ENCODE measurements at places on chromosomes 2 and 18. TPM values are rescaled to one million over a fixed set of nuclear protein-coding genes. Genes with fewer than 3 reads are reported as not detected.

GRCh38 chr2:205682239-205682970 lies at the start of gene NRP2:
Gene NRP2 (plus strand): TSS chr2:205682501. CDS start chr2:205683291, 790 bp downstream.
- DNase-seq = peak; percentile 82

REG1B gene
- total RNA-seq = not detected

- no peak for DNase-seq
These were observed at the start of gene NLRC4 for GRCh38 chr2:32264422-32265105. Gene NLRC4 (minus strand): TSS chr2:32264886. CDS start chr2:32256775, 8,111 bp downstream.

MREG gene
- total RNA-seq = 1.9 TPM

AFF3 gene
- total RNA-seq = 0.18 TPM

SPAG16 gene
- total RNA-seq = 32.0 TPM

DNA sequence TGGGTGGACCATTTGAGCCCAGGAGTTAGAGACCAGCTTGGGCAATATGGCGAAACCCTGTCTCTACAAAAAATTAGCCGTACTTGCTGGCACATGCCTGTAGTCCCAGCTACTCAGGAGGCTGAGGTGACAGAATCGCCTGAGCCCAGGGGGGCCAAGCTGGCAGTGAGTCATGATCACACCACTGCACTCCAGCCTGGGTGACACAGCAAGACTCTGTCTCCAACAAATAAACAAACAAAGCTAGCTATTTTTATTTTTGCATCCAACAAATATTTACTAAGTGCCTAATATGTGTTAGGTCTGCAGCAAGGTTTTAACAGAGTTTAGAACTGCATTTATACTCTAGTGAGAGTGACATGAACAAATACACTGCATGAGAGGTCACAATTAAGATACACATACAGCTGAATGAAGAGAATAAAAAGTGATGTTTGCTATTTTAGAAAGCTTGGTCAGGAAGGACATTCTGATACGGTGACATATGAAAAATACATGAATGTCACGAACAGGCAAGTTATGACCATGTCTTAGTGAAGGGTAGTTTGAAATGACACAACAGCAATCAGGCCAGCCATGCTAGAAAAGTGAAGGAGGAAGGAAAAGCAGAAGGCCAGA lies 83.2 kb upstream of the FRZB start:
- peak; percentile 66 for DNase-seq

DNA sequence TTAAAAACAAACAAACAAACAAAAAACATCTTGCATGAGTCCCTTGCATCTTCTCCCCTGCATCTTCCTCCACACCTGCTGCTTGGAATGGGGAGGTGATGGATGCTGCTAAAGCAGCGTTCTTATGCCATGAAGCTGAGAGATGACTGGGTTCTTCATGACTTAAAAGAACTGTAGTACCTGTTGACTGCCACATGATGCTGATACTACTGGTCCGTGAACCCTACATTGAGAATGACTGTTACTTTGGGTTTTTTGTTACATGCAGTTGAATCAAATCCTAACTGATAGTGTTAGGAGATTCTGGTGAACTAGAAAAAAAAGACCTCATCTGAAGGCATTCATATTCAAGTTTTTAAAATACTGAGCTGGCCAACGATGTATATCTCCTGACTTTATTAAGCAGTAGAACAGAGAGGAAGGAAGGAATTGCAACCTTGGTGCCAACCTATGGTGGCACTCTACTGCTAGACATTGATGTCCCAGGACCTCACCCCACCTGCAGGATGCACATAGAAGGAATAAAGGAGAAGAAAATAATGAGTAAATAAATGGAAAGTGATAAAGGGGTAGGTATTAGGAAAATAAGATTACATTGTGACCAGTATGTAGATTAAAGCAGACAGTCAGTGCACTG lies 63.2 kb upstream of the SPAG16 start:
- no peak for DNase-seq

GRCh38 chr2:6077585-6077984 lies 385.4 kb downstream of the SOX11 start:
- no peak for DNase-seq

Data from SJSA1 (cell line).